ENCODE measurements at places on chromosomes 2 and 18.

GRCh38 chr2:56784046-56784445, 600.3 kb downstream of the CCDC85A start:
- DNase-seq, result no peak

DNA sequence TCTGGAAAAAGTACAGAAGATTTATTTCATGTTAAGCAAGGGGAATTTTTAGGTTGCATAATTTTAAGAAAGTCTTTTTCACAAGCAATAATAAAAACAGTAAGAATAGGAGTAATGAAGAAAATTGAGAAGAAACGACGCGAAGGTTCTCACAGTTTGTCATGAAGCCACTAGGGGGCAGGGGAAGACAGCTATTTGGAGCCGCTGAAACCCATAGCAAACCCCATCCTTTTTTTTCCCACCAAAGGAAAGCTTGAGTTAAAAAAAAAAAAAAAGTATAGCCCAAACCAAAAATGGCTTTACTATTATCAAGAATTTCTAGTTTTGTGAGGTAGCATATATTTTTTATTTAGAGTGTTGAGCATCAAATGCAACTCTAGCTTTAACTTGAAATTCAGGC, 300.9 kb downstream of the PHLPP1 start:
- DNase-seq, result peak; percentile 19

DNA sequence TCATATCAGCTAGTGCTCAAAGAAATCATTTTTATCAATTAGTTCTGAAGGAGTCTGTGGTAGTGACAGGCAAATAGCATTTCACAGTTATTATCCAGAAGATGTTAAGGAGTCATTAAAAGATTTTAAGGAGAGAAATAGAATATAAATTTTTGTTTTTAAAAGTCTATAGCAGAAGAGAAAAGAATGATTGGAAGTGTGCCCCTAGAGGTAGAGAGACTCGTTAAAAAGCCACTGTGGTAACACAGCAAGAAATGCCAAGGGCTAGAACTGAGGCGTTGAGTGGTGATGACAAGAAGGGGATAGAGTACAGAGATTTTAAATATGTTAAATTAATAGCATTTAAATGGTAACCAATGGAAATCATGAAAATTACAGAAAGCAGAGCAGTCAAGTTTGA, 78.3 kb downstream of the VWC2L start:
- DNase-seq, result no peak

- no peak for DNase-seq
Observed at GRCh38 chr2:193843675-193844074, 1648.9 kb upstream of the TMEFF2 start.

GRCh38 chr18:7370802-7371201, 139.9 kb downstream of the LRRC30 start:
- DNase-seq, result no peak

DNA sequence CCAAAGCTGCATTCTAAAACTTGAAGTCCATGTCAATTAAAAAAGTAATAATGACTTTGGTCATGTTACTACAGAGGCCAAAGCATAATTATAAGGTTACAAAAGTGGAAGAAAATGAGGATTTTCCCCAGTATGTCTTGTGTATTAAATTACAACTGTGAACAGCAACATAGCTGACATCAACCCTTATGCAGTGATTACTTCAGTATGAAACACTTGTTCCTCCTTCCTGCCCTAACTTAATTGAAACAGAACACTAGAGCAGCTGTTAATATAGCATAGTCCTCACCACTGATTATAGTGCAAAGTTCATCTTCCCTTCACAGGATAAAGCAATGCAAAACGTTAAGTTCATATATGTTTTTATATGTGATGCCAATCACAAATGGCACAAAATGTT, 29.9 kb downstream of the EPB41L3 start:
- DNase-seq, result no peak

DNA sequence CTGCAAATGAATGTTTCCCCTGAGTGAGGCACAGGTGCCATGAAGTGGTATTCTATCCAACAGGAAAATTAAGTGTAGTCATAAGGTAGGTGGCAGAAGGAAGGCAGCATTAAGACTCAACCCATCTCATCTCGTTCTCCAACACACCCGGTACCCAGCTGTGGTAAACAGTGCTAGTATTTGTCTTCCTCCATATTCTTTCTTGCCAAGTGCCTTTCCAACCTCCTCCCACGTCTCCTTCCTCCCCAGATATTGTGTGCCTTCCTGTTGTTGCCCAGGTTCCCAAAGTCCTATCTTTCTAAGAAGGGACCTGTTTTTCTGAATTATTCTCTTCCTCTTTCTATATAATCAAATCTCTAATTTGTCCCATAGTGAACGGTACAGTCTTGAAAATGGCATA, 83.5 kb downstream of the CRIM1 start:
- no peak for DNase-seq

DNA sequence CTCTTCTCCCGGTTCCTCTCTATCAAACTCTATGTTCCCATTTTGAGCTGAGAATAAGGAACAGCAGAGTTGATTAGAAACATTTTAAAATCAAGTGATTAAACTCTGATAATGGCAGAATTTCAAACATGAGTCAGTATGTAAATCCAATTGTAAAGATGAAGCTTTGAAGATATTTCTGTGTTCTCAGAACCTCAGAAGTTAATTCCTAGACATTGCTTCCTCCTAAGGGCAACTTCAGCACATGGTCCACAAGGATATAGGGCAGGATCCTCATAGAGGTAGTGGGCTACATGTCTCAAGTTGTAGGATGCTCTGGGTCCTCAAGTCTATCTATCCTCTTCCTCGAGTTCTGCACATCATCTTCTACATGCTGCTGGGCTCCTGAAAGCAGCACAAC, 46.3 kb downstream of the QPCT start:
- no peak for DNase-seq

- DNase-seq, result no peak
Observed at GRCh38 chr2:37375741-37376288, 31.4 kb downstream of the QPCT start.

DNA sequence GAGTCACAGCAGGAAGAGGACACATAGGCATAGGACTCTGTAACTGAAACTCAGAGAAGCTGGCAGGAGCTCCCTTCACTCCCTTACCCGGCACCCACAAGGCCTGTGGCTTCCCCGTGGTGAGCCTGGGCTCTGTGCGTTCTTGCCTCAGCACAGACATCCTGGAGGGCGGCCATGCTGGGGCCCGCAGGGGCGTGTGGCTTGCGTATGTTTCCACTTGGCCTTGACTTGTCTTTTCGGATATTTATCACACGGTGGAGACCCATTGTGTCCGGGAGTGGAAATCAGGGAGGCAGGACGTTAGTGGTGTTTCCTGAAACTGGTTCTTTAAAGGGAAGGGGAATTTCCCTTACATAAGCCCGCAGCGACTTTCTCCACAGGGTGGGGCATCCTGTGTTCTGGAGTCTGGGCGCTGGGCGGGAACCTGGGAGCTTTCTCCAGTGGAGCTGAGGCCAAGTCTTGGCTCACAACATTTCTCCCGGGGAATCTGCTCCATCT, 49.9 kb upstream of the EML6 start:
- DNase-seq, result no peak

GRCh38 chr2:104635608-104636007, 218.3 kb upstream of the POU3F3 start:
- DNase-seq, result no peak

- no peak for DNase-seq
Observed at GRCh38 chr2:2131075-2131789, 199.8 kb downstream of the MYT1L start.

DNA sequence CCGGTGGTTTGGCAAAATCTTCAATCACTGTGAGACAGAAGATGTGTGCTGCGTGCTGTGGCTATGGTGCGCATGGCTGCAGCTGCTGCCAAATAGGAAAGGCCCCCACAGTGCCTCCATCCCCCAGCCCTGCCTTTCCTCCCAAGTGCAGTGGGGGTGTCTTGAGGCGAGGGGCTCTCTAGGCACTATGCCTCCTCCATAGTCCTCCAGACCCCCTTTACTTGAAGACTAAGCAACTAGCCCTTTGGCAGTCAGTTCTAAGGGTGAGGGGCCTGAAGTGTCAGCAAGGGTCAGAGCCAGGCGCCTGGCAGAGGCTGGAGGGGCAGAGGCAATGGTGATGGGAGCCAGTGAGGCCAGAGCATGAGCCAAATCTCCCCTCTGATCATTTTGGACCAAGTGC, 13.6 kb upstream of the TMEM185B start:
- no peak for DNase-seq

DNA sequence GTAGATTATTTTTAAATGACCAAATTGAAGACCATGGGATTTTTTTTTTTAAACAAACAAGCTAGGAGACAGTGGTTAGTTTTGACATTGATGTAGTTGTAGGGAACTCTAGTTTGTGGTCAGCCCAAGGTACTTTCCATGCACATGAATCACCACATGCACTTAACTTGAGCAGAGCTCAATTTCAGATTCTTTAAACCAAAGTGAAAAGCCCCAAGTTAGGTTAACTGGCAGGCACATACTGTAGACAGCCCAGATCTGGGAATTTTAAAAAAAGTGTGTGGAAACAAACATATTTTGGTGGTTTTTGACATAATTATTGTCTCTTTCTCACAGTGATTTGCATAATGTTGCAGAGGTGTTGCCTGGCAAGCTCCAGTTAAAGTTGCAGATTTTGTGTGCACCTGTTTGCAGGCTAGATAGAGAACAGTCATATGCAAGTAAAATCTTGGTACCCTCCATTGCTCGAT, 88.4 kb downstream of the BCL2L11 start:
- no peak for DNase-seq

- DNase-seq, result no peak
Observed at GRCh38 chr2:149579972-149580882, 7.3 kb downstream of the MMADHC start.

GRCh38 chr2:21567395-21567794, 443.6 kb downstream of the TDRD15 start:
- no peak for DNase-seq

GRCh38 chr2:159003555-159003954, 35.1 kb downstream of the TANC1 start:
- no peak for DNase-seq

DNA sequence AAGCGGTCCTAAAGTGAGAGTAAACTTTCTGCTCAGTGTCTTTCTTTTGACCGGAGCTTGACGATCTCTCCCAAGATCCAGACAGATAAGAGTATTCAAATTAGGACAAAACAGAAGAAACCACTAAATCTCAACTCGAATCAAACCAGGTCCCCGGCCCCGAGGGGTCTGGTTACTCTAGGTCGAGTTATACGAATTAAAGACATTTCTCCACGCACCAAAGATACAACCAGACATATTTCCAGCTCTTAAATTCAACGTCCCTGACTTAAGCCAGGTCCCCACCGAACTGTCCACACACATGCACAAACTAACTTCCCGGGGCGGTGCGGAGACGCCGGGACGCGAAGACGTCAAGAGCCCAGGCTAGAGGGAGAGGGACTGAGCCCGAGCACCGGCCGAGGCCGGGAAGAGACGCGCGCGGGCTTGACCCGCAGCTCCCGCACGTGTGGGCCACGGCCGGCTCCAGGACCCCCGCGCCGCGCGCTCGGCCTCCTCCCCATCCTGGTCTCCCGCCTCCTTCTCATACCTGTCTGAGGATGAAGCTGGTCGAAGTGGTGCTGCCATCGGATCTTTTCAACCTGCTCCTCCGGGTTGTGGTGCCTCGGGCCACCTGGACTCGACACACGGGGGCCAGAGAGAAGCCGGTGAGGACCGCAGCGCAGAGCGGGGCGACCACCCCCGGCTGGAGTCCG, 896 bp downstream of the CACNB4 start:
- no peak for DNase-seq

GRCh38 chr2:100730290-100730868, 89.6 kb upstream of the NPAS2 start:
- DNase-seq, result no peak

DNA sequence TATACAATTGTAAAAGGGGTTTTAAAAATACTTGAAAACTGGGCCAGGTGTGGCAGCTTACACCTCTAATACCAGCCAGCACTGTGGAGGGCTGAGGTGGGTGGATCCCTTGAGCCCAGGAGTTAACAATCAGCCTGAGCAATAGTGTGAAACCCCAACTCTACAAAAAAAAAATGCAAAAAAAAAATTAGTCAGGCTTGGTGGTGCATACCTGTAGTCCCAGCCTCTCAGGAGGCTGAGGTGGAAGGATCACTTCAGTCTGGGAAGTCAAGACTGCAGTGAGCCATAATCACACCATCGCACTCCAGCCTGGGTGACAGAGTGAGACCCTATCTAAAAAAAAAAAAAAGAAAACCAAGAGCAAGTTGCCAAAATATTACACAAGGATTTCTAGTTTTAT, 182.7 kb downstream of the UBE2E3 start:
- DNase-seq, result no peak
